NCI-H69 (cell line): ENCODE measurements at places on chromosomes 11 and 22.

- no peak for DNase-seq
Measured at GRCh38 chr11:93548679-93549319, 5.6 kb upstream of the SMCO4 start.

DNA sequence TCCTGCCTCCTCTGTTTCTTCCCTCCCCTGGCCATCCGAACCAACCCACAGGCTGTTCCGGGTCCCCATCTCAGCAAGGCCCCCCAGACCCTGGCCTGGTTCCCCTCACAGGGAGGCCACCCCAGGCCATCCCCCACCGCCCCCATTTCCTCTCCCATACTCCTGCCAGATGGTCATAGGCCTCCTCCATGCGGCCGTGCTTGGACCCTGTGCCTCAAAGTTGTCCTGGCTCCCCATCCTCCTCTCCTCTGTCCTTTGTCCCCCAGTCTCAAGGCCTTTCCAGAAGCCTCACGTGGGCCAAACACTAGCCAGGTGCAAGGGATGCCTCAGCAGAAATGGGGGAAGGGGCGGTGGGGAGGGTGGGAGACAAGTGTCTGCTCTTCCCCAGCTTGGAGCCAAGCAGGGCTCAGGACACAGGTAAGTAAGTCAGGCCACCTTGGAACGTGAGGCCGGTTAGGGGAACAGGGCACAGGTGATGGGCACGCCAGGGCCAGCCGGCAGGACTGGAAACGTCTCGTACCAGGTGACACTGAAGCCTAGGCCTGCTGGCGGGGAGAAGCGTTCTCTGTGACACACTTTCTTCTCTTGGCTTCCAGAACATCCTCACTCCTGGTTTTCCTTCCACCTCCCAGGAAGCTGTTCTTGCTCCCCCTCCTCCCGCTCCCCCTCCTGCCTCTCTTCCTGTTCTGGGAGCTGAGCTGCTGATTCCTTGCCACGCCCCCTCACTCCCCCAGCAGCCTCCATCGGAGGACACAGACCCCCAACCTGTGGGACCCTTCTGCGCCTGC, 31.5 kb upstream of the SLC22A12 start:
- DNase-seq, result no peak

- no peak for DNase-seq
Measured at GRCh38 chr11:95715777-95716241, 73.8 kb downstream of the FAM76B start.

GRCh38 chr11:94563176-94563847, 3.9 kb upstream of the PIWIL4 start:
- peak; percentile 31 for DNase-seq

- peak; percentile 59 for DNase-seq
Measured at GRCh38 chr11:18203723-18204122, 31.1 kb downstream of the MRGPRX4 start.

- DNase-seq, result peak; percentile 87
Measured at GRCh38 chr11:33624083-33624482, 76.5 kb downstream of the C11orf91 start.

DNA sequence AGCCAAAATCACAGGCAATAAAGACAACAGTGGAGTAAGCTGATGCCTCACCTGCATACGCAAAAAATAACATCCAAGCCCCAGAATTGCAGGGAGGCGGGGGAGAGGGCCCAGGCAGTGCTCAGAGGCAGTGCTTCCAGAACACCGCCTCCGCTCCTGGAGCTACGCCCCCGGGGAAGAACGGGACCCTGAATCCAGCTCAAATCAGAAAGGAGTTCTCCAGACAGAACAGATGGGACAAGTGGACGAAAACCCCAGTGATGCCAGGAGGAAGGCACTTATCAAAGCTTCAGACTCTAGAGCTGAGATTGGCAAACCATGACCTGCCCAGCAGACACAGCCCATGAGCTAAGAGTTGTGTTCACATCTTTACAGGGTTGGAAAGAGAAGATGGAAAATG, 683.9 kb downstream of the TBC1D22A start:
- DNase-seq, result no peak

DNA sequence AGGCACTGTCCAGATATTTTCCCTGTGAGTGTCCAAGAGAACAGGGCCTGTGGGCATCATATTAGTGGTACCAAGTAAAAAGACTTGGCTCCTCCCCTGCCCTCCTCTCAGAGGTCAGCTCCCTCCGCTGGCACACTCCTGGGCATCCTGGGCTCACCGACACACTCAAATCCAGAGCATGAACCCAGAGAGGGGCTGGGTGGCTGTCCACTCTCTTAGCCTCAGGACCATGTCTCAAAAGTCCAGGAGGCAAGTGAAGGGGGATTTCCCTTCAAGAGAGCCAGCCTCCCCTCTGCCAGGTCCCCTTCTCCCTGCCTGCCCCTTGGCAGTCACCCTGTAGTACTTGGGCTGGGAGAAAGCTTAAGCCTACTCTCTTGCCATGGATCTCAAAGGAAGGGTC, 10.3 kb downstream of the BCL9L start:
- no peak for DNase-seq

DNA sequence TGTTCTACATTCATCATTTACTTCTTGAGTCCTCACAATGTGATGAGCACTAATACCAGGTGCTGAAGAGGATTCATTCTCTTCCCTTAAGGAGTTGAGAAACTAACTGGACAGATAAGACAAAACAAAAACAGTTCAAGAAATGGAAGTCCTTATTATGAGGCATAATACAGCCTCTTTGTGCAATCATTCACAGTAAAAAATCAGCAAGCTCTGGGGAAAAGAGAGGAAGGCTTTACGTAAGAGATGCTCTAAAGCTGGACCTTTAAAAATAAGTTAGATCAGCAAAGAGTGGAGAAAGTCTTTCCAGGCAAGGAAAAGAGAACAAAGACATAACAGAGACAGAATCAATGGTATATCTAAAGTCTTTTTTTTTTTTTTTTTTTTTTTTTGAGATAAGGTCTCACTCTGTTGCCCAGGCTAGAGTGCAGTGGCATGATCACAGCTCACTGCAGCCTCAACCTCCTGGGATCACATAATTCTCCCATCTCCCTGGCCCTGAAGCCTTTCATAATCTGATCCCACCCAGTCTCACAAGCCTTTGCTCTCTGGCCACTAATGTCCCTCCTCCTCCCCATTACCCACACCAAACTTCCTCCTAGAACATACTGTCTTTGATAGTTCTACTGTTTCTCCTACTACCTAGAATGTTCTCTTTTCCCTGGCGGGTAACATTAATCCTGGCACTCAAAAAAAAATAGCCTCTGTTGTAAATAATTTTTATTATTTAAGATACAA, 40.9 kb downstream of the MRTFA start:
- no peak for DNase-seq

- no peak for DNase-seq
Measured at GRCh38 chr11:72828692-72829101, 14.5 kb downstream of the ATG16L2 start.

DNA sequence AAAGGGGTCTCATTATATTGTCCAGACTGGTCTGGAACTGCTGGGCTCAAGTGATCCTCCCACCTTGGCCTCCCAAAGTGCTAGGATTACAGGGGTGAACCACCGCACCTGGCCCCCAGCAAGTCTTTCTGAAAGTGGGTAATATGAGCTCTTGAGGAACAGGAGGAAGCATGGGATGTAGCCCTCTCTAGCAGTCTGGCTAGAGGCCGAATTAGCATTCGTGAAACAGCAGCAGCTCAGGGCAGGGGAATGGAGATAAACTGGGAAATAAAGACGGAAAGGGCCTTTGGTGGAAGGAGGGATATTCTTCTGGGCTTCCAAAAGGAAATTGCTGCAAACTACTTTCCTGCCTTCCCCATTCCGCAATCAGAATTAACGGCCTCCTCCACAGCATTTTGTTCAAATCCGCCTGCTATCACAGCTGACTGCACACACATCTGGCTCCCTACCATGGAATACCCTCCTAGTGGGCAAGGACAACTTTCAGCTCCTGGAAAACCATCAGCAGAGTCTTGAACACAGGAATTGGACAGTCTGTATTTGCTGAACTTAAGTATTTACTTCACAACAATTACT, 44.3 kb downstream of the MICAL3 start:
- peak; percentile 62 for DNase-seq

GRCh38 chr11:27718863-27719545, 18.7 kb upstream of the BDNF start:
- peak; percentile 92 for DNase-seq

DNA sequence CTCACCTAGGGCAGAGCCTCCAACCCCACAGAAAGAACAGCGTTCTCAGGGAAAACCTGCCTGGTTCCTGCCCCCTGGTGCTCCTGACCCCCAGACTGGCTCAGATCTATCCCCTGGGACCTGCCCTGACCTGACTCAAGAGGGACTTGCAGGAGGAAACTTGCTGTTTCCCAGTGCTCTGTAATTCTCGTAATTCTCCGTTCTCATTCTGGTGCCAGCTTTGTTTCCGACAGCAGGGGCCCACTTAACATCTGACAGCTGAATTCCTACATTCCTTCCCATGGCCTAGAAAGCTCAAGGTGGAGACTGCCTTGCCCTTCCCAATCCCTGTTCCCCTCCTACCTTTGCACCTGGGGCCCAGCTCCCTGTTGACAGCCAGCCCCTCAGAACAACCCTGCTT, 12.5 kb upstream of the CSF2RB start:
- DNase-seq, result no peak

DNA sequence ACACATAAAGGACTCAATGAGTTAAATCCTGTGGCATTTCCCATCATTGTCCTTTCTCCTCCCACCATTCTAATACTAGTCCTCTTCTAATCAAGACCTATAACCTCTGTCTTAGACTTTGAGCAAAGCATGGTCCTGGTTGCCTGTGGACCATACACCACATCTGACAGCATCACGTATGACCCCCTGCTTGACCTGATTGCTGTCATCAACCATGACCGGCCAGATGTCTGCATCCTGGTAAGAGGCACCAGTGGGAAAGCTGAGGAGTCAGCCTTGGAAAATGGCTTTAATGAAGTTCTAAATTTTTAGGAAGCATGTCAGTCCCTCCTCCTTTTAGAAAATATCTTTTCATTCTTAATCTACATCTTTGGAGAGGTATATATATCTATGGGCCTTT, 25.8 kb downstream of the POLA2 start:
- DNase-seq, result no peak

- no peak for DNase-seq
Measured at GRCh38 chr11:38582151-38582550, 1984.1 kb upstream of the RAG2 start.

DNA sequence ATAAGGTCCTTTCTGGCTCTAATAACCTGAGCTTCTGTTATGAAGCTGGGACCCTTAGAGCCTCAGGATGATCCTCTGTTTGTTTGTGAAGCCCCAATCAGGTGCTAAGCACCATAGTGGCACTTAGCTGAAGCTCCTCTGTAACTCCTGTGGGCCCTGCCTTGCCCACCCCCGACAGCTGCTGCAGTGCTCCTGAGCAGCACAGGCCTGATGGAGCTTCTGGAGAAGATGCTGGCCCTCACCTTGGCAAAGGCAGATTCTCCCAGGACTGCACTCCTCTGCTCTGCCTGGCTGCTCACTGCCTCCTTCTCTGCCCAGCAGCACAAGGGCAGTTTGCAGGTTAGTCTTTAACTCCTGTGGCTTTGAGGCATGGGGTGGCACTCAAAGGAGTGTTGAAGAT, 19.0 kb upstream of the CCDC134 start:
- DNase-seq, result no peak

- DNase-seq, result peak; percentile 50
Measured at GRCh38 chr11:43268786-43269185, 43.0 kb upstream of the API5 start.
